ENCODE measurements at places on chromosomes 7 and 10.

- DNase-seq: no peak
Measured at GRCh38 chr7:84144935-84145334, 49.7 kb downstream of the SEMA3A start.

GRCh38 chr10:60940446-60940845 is 3.5 kb downstream of the RHOBTB1 start:
- DNase-seq: no peak

- no peak for DNase-seq
Measured at GRCh38 chr10:14162629-14163344, 167.9 kb downstream of the FRMD4A start.

DNA sequence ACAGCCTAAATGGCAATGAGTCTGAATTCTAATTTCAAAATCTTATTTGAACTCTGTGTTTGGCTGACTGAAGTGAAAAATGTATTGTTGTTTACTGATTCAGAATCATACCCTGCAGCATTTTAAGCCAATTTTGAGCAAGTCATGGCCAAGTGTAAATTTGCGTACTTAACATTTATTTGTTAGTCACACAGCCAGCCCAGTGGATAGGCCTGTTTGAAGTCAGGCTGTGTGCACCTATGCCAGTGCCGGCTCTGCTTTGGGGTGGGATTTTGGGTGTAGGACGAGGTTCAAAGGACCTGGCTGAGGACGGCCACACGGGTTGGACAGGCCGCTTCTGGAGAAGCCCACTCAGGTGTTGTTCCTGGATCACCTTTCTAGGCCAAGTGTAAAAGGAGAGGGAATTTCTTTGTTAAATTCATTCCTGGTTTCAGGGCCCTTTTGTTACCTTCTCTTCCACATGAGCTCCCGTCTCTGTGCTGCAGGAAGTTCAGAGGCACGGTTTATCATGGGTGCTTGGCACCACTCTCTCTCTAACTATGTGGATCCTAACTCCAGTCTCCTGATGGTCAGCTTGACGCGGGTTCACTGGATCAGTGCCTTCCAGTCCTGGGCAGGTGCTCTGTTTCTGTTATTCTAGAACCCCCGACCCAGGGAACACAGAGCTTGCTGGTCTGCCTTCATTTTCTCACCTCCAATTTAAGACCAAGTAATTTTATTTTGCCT is 84.7 kb downstream of the CCNY start:
- no peak for DNase-seq

DNA sequence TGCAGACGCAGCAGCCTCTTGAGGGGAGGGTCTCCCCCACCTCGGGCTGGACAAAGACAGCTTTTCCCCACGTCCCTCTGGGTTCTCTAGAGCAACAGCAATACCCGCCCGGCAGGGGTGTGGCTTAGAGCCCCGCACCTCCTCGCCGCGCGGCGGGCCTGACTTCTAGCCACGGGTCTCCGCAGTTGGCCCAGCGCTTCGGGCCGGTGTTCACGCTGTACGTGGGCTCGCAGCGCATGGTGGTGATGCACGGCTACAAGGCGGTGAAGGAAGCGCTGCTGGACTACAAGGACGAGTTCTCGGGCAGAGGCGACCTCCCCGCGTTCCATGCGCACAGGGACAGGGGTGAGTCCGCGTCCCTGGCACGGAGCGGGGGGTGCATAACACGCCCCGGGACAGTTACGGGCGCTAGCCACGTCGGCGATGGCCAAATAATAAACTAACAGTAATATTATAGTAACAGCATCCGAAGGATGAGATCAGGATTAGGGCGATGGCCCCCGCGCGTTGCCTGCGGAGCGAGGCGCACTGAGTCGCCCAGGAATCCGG is 1.2 kb downstream of the CYP2E1 start:
- DNase-seq: no peak

DNA sequence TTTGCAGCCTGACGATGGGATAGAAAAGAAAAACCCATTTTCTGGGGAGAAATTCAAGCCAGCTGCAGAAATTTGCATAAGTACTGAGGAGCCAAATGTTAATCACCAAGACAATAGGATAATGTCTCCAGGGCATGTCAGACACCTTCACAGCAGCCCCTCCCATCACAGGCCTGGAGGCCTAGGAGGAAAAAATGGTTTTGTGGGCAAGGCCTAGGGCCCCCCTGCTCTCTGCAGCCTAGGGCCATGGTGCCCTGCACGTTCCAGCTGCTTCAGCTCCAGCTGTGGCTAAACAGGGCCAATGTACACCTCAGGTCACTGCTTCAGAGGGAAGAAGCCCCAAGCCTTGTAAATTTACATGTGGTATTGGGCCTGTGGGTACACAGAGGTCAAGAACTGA is 158.2 kb downstream of the VWC2 start:
- no peak for DNase-seq

DNA sequence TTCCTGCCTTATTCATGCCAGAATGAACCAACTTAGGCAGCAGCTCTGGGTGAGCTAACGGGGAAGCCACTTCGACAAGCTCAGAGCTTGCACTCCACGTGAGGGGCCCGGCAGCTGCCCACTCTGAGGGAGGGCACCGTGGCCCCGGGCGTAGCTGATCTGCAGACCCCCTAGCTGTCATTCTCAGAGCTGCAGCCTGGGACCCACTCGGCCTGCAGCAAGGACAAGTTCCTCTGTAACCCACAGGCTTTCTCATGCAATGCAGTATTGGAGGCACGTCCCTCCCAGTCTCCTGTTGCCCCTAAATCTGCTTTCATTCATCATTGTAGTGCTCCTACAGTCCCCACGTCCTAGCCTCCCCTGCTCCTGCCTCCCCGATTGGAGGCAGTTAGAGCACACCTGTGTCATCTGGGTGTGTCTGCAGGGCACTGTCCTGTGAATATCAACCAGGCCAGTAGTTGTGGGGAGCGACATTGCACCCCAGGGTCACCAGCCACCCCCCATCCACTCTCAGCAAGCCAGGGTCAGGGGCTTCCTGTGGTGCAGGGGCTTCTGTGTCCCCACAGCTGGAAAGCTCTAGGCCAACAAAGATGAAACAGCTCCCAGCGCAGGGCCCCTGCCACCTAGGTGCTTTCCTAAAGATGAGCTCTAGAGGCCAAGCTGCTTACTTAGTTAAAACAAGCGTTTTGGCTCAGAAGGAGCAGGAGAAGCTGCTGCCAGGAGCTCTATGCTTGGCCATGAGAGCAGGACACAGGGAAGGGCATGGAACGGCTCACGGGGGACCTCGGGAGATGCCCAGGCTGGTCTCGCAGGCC is 333.6 kb downstream of the ADARB2 start:
- DNase-seq: no peak

DNA sequence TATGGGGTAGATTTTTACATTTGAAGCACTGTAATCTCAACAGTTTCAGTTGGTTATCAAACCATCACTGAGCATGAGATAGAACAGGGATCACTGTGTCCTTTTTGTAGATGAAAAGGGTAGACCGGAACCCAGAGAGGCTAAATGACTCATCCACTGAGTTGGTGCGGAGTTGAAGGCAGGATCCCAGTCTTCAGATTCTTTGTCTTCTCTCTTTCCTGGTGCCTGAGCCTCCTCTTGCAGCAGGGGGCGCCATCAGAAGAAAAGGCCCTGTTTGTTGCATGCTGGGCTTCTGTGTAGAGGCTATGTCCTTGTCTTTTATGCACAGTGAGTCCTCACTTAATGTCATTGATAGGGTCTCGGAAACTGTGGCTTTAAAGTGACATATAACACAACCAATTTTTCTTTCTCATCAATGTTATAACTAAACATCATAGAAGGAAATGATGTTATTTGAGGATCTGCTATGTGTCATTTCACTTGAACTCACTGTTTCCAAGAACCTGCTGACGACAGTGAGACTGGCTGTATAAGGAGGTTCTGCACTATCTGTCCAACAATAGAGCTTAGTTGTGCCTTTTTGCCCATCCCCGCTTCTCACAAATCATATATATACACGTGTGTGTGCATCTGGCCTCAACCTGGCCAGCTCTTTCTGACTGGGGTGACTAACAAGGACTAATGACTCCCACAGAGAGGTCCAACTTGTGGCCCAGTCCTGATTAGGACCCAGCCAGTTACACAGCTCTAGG is 14.3 kb downstream of the ZNF282 start:
- no peak for DNase-seq

DNA sequence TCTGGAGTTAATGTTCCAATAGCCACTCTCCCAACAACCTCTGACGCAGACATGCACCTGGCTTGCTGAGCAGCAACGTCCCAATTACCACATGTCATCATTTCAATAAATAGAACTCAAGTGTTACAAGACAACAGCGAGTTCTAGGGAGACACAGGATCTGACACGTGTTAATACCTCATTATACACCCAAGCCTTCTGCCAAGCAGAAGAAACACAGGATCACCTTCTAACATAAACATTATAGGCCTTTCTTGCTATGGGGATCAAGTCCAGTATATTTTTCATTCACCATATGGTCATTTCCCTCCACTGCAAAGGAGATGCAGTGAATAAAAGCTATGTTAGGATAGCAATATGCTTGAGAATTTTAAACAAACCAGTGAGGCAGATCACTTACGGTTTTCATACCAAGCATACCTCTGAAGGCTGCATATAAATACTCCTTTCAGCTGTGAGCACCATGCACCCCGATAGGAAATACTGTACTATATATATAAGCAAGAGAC is 74.2 kb downstream of the JAZF1 start:
- DNase-seq: no peak

DNA sequence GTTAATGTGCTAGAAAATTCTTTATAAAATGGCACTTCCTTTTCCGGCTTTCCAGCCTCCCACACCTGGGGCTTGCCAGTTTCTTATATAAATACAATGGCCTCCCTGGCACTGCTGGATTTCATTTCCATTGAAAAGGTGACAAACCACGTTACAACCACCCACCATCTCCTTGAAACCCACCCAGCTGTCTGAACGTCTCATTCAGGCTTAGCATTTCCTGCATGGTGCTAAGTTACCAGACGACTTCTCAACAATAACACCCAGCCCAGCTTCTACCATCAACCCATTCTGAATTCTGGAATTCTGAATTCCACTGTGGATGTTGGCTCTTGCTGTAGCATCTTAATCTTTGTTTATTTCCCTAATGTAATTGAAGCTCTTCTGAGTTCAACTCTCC is 499.8 kb upstream of the CELF2 start:
- DNase-seq: no peak

- no peak for DNase-seq
Measured at GRCh38 chr10:78760463-78761310, 308.1 kb upstream of the ZMIZ1 start.

DNA sequence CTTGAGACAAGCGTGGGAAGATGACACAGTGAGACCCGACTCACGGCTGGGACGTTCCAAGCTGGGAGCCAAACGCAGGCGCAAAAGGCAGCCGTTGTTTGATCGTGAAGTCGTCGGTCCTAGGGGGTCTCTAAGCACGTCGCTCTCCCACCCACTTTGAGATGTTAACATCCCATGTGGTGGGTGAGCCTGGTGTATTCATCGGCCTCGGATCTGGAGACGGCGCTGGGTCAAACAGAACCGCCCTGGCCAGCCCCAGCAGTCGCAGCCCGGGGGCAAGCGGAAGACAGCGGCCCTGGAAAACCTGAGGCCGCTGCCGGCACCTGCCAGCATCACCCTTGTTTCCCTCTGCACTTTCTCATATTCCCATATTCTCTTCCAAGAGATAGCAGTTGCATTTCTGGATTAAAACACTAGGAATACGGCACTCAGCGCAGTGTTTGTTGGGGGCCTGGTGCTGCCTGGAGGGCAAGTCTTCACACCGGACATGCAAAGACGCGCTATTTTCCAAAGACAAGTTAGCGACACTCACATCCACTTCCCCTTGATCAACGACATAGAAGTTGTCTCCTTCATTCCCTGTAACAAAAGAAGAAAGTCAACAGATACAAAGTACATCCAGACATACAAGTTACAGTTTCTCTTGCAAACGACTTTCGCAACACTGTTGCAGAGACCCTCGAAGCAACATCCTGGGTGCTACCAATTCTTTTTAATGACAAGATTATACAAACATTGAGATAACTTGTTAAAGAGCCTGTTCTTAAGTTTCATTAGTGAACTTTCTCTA is 86.2 kb upstream of the PDGFA start:
- no peak for DNase-seq

DNA sequence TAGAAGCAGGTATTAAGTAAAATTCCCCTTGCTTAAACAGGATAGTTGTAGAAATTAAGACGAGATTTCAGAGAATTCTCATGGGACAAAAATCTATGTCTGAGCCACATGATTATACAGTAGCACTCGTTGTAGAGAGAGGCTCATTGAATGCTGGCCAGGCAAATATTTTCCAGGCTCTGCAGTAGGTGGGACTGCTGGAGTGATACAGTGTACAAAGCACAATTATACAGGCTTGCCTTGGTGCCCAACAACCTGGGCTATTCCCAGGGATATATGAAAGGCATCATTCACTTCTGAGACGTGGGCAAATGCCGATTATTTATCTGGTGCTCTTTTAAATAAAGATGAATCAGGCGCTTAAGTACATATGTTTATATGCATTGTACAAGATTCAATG is 380.6 kb downstream of the PHTF2 start:
- no peak for DNase-seq

DNA sequence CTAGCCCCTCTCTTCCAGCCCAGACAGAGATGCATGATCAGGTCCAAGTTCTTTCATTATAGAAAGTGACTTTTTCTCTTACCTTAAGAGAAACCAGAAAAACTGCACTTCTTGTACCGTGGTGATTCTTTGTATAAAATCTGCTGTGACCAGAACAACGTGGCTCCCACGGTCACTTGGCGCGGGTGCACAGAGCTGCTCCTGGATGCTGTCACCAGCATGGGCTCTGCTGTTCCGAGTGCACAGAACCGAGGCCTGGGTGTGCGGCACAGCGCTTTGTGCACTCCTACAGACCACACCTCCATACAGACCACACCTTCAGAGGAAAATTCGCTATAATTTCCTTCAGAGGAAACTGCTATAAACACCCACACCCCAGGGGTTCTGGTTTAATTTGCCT is 26.0 kb downstream of the VIPR2 start:
- DNase-seq: no peak
